ENCODE measurements at places on chromosomes 6 and 20.

DNA sequence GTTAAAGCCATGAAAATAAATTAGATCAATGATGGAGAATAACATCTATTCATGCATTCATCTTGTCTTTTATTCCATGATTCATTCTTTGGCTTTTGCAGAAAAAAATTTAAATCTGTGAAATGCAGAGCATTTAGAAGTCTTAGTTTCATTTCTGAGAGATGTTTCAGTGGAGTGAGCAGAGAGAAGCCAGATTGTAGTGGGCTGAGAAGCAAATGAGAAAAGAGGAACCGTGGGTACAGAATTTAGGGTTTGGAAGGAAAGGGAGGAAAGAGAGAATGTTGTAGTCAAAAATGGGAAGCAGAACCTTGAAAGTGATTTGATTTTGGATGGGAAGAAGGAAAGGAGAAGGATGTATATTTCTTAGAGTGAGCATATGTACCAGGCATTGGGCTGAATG, 260.3 kb upstream of the MAN1A1 start:
- no peak for DNase-seq

DNA sequence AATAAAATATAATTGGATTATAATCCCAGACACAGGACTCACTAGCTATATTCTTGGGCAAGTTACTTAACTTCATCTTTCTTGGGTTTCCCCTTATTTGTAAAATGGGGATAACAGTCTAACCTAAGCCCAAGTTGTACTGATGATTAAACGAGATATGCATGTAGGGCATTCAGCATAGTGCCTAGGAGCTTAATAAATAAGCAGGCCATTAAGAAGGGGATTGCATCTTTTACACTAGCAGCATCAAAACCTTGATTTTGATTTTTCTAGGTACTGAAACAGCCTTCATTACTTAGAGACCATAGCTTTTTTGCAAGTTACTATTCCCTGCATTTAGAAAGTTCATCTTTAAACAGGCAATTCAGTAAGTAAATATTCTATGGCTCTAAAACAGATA, 2.2 kb upstream of the QKI start:
- no peak for DNase-seq

DNA sequence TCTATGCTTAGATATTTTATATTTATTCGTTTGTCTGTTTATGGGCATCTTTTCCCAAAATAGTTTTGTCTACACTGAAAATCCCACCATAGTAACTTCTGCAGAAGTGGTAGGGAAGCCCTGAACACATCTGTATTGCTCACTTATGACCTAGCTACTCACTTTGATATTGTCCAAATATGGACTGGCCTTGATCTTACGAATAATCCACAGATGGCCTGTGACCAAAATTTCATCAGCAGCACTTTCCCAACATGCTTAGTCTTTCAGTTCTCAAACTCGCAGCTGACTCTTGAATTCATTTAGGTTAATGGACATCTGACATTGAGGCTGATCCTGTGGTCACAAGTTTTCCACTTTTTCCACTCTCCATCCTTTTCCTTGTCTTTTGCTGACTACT, 80.8 kb upstream of the BEND3 start:
- DNase-seq = no peak

DNA sequence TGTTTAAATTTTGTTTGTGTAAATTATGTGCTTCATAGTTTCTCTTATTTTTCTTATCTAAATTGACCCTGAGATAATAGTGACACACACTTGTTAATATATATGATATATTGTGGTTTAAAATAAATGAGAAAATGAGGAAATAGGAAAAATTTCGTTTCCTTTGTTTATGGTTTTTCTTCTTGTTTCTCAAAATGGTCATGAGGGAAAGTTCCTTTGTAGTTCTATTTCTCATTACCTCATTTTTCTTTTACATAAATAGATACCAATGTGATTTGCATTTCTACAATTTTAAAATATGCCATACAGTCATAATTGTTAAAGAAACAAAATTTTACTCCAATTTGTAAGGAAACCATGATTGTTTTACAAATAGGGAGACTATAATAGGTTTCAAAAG, 9.2 kb downstream of the OR2A4 start:
- no peak for DNase-seq

GRCh38 chr20:50270569-50270968, 79.9 kb downstream of the CEBPB start:
- no peak for DNase-seq

DNA sequence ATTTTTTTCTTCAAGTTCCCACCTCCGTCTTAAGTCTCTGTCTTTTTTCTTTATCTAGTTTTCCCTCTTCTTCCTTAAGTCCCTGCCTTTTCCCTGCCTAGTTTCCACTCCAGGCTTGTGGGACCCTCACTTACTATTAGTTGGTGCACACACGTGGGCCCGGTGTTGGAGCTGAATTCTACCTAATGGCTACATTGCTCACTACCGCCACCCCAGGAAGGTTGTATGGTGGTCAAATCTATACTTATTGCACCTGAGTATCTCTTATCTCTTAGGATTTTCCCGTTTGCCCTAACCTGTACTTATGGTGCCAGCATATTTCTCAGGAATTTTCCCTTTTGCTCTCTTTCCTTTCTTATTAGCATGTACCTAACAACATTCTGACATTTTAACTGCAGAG, 692.8 kb downstream of the EPM2A start:
- no peak for DNase-seq

- DNase-seq = peak; percentile 73
Observed at GRCh38 chr20:33370291-33370690, 31.0 kb downstream of the CDK5RAP1 start.

DNA sequence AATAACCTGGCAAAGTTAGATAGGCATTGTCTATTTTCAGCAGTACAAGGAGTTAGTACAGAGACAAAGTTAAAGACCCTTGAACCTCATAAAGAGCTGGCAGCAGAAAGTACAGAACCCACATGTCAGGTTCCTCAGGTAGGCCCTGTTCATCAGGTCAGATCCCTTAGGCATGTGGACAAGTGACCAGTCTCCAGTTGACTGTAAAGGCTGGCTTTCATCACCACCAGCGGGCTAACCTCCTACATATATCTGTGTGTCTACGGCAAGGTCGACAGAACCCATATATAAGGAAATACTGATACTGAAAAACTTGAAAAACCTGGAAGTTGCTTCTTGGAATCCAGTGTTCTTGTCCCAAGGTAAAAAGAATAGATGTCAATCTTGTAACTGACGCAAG, 223.1 kb upstream of the SGK1 start:
- DNase-seq = no peak

DNA sequence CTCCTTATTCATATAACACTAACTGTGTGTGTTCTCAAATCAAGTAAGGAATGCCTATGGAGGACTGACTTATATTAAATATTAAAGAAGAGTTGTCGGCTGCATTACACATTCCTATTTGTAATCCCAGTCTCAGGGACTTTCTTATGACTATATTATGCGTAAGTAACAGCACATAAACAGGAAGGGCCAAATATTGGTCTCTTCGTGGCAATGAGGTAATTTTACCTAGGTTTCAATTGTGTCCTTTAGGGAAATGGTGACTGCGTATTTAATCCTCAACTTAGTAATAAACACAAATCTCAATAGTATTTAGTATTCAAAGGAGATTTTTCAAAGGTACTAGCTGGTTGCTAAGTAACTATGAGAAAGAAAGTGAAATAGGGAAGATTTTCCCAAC, 22.8 kb upstream of the EPM2A start:
- DNase-seq = no peak

- no peak for DNase-seq
Observed at GRCh38 chr20:58464838-58465237, 50.4 kb downstream of the APCDD1L start.

GRCh38 chr6:125957845-125958244, 1.3 kb downstream of the HINT3 start:
- no peak for DNase-seq

DNA sequence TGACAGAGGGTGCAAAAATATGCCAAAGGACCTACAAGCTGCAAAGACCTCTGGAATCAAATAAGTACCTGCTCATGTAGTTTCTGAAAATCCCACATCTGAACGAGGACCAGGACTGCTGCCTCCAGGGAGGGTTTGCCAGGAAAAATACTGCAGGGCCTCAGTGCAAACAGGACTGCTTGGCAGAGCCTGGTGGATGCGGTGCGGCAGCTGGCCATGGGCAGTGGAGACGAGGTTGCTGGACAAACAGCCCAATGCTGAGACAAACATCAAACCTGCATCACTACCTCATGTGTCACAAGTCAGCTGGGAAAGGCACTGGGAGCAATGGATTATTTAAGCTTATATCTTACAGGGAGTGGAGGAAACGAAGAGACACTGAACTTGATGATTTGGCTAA, 238.8 kb downstream of the PAX1 start:
- no peak for DNase-seq

GRCh38 chr6:36038120-36038876, 10.7 kb downstream of the MAPK14 start:
- no peak for DNase-seq

DNA sequence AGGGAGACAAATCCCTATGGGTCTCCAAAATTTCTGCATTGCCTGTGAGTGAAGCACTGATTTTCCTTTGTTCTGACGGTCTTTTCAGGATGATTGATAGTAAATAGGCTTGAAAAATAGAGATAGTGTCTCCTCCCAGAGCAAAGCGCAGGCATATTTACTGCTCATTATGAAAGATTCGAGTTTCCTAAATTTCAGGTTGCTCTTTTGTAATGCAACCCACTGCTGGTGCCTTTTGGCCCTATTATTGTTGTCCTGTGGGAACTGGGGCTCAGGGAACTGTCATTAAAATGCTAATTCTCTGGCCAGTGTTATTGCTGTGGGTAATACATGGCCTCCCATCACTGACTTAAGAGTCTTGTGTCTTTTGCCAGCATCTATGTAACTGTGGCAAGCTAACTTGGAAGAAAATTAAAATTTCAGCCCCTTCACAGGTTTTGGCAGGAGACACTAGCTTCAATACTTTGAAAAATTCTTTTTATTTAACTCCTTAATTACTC, 754.1 kb upstream of the MAP3K7 start:
- no peak for DNase-seq

- DNase-seq = peak; percentile 68
Observed at GRCh38 chr6:148524976-148525375, 182.3 kb downstream of the SASH1 start.

DNA sequence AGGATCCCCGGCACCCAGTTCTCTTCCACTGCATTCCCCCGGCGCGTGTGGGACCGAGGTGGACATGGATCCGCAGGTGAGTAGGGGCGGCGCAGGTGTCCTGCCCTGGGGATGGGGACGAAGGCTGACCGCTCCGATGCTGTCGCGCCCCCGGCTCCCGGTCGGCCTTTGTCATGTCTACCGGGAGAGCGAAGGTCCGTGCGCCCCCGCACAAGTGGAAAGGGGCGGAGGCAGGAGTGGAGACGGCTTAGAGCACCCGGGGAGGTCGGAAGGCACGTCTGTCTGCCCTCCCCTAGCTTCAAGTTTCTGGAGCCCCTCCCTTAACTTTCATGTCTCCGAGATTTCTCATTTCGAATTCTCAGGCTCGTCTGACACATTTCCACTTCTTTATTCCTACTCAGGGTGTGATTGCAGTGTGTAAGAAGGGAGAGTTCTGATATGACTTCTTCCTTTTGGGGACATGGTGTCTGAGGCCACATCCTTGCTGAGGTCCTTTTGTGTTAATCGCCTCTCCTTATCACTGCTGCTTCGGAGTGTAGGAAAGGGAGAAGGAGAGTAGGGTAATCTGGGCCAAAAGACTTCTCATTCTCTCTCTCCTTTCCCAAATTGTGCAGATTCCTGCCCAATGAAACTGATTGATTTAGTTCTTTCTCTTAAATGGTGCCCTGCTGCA, 435 bp downstream of the KIFC1 start:
- DNase-seq = peak; percentile 72

- no peak for DNase-seq
Observed at GRCh38 chr6:112195166-112195565, 59.2 kb downstream of the LAMA4 start.

DNA sequence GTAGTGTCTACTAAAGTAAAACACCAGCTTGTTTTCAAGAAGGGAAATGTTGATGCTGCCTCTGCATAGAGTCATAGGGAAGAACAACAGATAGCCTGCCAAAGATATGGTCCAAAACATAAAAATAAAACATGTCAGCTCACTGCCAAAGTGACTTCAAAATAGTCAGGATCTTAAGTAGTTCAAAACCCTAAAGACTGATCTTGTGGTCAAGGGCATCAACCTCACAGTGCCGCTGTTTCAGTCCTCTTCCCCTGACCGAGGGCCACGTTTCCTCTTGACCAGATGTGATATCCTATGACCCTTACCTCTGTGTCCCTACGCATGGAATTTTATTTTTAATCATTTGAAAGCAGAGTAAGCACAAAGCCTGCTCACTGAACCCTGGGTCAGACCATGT, 104.2 kb upstream of the CNKSR3 start:
- no peak for DNase-seq
